Smooth muscle cell of trachea (primary cell): ENCODE measurements at places on chromosomes 3 and 15. TPM values are rescaled to one million over a fixed set of nuclear protein-coding genes. Genes with fewer than 3 reads are reported as not detected.

The LMOD3 gene
- total RNA-seq: under 0.01 and 0.15 TPM in 2 replicates

The UBP1 gene
- total RNA-seq: 48.0 and 54.3 TPM in 2 replicates

The DPPA2 gene
- not detected in 2 replicates for total RNA-seq

The AGTR1 gene
- 2.3 and 3.3 TPM in 2 replicates for total RNA-seq

The TIMP4 gene
- 15.6 and 23.3 TPM in 2 replicates for total RNA-seq

The ARPIN gene
- total RNA-seq: 12.7 and 17.9 TPM in 2 replicates

The NAALADL2 gene
- 19.2 and 19.7 TPM in 2 replicates for total RNA-seq

The MEGF11 gene
- total RNA-seq: not detected in 2 replicates

The NTRK3 gene
- under 0.01 and 0.17 TPM in 2 replicates for total RNA-seq

The PCSK6 gene
- 0.15 and 0.50 TPM in 2 replicates for total RNA-seq

The DLL4 gene
- total RNA-seq: 0.17 and 0.73 TPM in 2 replicates

The TLR9 gene
- under 0.01 and 0.17 TPM in 2 replicates for total RNA-seq
